ENCODE measurements at places on chromosomes 3 and 15. TPM values are rescaled to one million over a fixed set of nuclear protein-coding genes. Genes with fewer than 3 reads are reported as not detected.

The AQP9 gene
- total RNA-seq: not detected

The SERPINI2 gene
- total RNA-seq: not detected

The CPLX3 gene
- not detected for total RNA-seq

The SNRPN gene
- total RNA-seq: 212 TPM

The CACNA2D2 gene
- total RNA-seq: 17.3 TPM

The SLC26A6 gene
- 76.1 TPM for total RNA-seq

The LRTM1 gene
- not detected for total RNA-seq

The AAGAB gene
- total RNA-seq: 40.6 TPM

The ELL3 gene
- total RNA-seq: 1.9 TPM

The CLDN16 gene
- total RNA-seq: not detected

The GPR149 gene
- not detected for total RNA-seq

The SLC27A2 gene
- 0.51 TPM for total RNA-seq

The ACTRT3 gene
- 2.6 TPM for total RNA-seq

The DNAH1 gene
- 3.3 TPM for total RNA-seq

The HCLS1 gene
- 45.8 TPM for total RNA-seq

The TRIM59 gene
- 12.8 TPM for total RNA-seq

The CPN2 gene
- total RNA-seq: not detected

The SAMD7 gene
- total RNA-seq: not detected

The ISL2 gene
- 1.4 TPM for total RNA-seq

The SPG11 gene
- 37.1 TPM for total RNA-seq

The ARHGEF26 gene
- 22.9 TPM for total RNA-seq

The RAF1 gene
- 96.8 TPM for total RNA-seq

The C3orf85 gene
- not detected for total RNA-seq

The DUOXA2 gene
- total RNA-seq: not detected

The TGM5 gene
- not detected for total RNA-seq

The TNNC1 gene
- 0.67 TPM for total RNA-seq

The CHRNA5 gene
- 22.7 TPM for total RNA-seq

The IQCF5 gene
- total RNA-seq: not detected

The EFCAB12 gene
- total RNA-seq: 0.21 TPM

The PLA2G4D gene
- not detected for total RNA-seq

The MYO5A gene
- total RNA-seq: 9.1 TPM

The RETNLB gene
- not detected for total RNA-seq

The KBTBD13 gene
- total RNA-seq: not detected

The MKRN3 gene
- total RNA-seq: 0.85 TPM

The MYRIP gene
- total RNA-seq: 0.49 TPM

The RASSF1 gene
- 14.8 TPM for total RNA-seq

The ISLR gene
- 0.51 TPM for total RNA-seq

The SH2D7 gene
- not detected for total RNA-seq

The DNAJA4 gene
- 2.1 TPM for total RNA-seq

The DUOXA1 gene
- total RNA-seq: 1.9 TPM

The GHSR gene
- total RNA-seq: not detected

The WDR93 gene
- 0.13 TPM for total RNA-seq

The ZNF35 gene
- 29.1 TPM for total RNA-seq

The KCNH8 gene
- total RNA-seq: 1.3 TPM

The UBAP1L gene
- total RNA-seq: 1.8 TPM

The IL17RB gene
- 0.33 TPM for total RNA-seq
